Brain (organoid and tissue), 16 donors: ENCODE measurements at places on chromosomes 3 and 15.

GRCh38 chr3:77795013-77795412, 755.1 kb downstream of the ROBO2 start:
- DNase-seq, result peak; percentile 10

DNA sequence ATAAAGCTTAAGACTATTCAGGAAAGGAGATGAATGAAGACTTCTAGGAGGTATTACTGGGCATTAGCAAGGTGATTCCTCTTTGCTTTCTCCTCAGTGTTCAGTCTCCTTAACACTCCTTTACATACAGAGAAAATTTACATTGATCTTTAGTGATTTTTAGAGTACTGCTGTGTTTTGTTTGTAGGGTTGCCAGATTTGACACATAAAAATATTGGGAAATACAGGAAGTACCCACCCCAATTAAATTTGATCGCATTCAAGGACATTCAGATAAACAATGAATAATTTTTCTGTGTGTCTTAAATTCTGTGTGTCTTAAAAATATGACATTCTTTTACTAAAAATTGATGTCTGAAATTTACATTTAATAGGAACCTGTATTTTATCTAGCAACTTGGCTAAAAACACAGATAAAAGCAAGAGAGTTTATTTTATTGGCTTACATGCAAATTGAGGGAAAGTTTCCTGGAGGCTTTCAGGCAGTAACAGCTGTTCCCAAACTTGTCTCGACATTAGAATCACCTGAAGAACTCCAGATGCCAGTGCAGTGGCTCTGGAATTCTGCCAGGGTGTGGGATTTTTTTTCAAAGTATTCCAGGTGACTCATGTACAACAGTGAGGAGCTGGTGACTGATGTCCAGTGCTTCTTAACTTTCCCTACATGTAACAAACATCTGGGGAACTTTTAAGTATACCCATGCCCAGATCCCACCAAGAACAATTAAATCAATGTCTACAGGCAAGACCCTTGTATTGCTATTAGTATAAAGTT, 23.4 kb upstream of the PLOD2 start:
- DNase-seq, result no peak

- no peak for DNase-seq
Observed at GRCh38 chr3:40255532-40255931, 54.0 kb upstream of the EIF1B start.

DNA sequence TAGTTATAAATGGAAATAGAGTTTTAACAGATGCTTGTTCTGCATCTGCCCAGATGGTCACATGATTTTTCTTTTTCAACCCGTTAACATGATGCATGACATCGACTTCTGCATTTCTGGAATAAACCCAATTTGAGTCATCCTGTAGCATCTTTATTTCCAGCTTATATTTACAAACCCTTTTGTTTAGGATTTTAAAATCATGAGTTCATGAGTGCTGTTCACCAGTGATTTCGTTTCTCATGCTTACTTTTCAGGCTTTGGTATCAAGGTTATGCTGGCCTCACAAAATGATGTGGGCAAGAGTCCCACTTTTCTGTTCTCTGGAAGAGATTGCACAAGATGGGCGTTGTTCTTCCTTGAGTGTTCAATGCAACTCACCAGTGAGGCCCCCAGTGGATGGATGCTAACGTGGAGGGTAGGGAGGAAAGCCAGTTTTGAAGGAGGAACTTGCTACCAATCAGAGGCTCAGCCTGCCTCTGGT, 5.2 kb downstream of the HRH1 start:
- DNase-seq, result no peak

DNA sequence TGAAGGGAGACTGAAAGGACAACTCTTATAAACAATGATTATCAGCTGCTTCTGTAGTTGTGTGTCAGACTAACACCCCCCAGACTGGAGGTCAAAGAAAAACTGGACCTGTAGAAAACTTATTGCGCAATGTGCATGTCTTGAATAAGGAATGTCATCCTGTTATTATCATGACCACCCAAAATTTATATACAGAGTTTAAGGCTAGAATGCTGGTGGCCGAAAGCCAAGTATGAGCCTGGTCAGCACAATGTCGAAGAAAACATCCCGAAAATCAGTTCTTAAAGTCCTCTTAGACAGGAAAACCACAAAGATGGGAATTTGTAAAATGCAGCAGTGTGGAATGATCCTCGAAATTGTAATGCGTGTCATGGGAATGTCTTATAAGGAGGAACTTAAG, 29.3 kb downstream of the RFTN1 start:
- DNase-seq, result no peak

DNA sequence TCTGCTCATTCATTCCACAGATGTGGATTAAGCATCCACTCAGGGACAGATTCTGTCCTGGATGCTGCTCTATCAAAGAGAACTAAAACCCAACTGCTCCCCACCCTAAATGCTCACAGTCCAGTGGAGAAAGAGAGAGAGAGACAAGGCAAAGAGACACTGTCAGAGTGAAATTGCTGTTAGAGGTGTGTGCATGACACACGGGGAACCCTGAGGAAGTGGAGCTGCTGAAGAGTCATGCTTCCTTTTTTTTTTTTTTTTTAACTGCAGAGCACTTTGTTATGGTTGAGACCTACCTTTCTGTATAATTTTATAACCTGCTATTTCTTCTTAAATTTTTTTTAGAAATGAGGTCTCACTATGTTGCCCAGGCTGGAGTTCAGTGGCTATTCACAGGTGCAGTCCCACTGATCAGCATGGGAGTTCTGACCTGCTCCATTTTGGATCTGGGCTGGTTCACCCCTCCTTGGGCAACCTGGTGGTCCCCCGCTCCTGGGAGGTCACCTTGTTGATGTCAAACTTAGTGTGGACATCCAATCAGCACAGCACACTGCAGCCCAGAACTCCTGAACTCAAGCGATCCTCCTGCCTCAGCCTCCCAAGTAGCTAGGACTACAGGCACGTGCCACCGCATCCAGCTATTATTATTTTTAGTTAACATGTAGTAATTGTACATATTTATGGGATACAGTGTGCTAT, 18.2 kb upstream of the PSTPIP1 start:
- DNase-seq, result no peak

DNA sequence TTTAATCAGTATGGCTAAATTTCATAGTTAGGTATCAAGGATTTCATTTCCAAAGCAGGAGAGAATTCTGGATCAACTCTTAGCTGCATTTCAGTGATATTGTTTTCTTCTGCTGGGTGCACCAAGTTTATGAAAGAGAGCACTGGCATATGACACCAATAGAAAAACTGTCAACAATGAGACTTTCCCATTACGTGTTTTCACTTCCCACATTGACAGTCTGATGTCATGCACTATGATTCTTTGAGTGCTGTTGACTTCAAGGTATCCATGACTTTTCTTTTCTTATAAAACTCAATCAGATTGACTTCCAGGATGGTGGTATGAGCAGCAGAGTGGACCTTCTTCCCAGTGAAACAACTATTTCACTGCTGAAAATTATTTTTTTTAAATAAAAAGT, 476.1 kb downstream of the EDEM1 start:
- no peak for DNase-seq
